ENCODE measurements at places on chromosomes 3 and 15.

DNA sequence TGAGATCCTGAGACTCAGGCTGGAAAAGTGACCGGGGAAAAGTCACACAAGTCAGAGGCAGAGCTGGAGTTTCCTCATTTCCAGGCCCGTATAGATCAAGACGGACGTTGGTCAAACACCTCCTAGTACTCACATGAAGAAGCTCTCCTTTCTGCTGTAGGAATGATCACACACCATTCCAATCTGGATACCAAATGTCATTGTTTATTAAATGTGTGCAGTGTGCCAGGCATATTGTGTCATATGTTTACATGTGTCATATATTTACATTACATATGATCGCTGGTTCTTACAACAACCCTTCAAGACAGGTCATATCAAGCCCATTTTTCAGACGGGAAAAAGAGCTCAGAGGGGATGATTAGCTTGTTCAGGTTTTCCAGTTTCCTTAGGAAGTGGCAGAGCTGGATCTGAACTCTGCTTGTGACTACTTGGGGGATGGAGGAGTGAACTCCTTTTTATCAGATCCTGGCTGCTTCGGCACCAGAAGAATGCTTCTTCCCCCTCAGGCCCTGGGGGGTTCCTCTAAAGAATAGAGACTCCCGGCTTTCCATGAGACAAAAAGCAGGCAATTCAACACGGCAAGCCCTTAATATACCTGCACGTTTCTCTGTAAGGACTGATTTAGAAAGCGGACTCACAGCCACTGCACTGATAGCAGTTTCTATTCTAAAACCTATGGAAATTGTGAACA lies 41.9 kb downstream of the FAM43A start:
- no peak for DNase-seq

DNA sequence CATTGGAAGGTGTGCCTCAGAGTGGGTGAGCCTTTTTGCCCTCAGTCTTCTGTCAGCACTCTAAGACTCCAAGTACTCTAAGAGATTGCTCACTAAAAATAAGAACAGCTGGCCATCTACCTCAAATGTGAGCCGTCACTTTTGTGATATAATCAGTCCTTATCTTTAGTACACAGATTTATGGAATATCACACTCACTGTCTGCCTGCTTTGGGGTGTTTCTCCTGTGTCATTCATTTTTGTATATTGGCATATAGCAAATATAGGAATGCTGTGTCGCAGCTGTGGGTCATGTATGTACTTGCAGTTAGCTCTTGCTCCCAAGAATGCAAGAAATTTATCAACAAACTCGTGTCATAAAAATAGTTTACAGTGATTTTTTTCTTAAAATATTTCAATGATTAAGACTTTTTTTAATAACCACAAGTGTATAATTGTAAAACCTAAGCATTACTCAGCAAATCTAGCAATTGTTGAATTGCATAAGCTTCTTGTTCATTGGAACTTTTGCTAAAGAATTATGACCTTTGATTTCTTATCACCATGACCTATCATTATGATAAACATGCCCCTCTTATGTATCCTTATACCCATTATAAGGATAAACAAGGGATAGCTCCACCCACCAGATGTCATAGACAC lies 18.8 kb downstream of the SETD5 start:
- no peak for DNase-seq

GRCh38 chr3:171815973-171816595 lies 5.8 kb upstream of the PLD1 start:
- DNase-seq, result no peak

DNA sequence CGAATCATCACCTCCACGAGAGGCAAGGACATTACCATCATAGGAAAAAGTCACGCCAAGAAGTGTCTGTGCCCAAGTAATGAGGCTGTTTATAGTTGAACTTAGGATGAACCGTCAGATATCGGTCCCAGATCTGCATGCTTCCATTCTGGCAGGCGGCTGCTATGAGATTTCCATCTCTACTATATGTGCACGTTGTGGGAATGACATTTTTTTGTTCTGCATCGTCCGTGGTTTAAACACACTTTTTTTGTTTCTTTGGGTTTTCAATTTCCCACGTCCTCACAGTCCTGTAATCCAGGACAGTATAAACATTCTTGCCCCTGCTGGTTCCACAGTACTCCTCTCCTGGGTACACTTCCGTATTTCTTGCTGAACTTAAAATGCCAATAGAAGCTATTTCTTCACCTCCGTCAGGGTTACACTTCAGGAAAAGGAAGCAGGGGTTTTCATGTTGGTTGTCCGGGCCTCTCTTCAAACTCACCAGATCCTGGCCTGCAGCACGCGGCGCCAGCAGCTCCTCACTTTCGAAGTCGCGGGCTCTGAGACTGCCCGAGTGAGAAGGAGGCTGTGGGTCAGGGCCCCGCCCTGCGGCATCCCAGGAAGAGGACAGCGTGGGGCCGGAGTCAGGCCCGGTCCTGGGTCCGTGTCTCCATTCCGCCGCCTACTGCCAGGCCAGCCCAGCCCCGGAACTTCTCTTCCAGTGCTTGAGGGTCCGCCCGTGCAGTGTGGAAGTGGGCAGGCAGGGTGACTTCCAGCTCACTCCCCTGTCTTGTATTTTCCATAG lies 9.8 kb upstream of the TM4SF4 start:
- no peak for DNase-seq

GRCh38 chr3:153429821-153430220 lies 267.8 kb downstream of the RAP2B start:
- DNase-seq, result no peak

GRCh38 chr3:50155891-50156290 lies 767 bp downstream of the SEMA3F start:
- no peak for DNase-seq

GRCh38 chr3:27626596-27627118 lies 95.5 kb downstream of the EOMES start:
- DNase-seq, result no peak

- DNase-seq, result no peak
Observed at GRCh38 chr15:73146419-73146818, 94.2 kb downstream of the NEO1 start.

GRCh38 chr3:9260305-9260704 lies 10.9 kb upstream of the SRGAP3 start:
- DNase-seq, result no peak

DNA sequence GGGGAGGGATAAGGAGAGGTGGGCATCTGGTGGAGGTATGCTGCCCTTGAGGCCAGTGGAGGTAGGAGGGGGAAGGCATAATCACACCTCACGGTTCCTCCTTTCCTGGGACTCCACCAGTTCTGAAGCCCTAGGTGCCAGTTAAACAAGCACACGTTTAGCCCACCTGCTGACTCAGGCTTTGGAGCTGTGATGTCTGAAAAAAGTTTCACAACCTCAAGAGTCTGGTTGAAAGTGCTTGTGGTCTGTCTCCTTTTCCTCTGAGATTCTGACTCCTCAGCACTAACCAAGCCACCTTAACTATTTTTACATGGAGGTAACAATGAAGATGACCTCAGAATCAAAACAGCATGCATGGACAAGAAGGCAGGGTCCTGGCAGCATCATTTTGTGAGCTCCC lies 23.0 kb downstream of the HPS3 start:
- DNase-seq, result no peak

GRCh38 chr15:91072161-91072560 lies 27.9 kb upstream of the SV2B start:
- no peak for DNase-seq

DNA sequence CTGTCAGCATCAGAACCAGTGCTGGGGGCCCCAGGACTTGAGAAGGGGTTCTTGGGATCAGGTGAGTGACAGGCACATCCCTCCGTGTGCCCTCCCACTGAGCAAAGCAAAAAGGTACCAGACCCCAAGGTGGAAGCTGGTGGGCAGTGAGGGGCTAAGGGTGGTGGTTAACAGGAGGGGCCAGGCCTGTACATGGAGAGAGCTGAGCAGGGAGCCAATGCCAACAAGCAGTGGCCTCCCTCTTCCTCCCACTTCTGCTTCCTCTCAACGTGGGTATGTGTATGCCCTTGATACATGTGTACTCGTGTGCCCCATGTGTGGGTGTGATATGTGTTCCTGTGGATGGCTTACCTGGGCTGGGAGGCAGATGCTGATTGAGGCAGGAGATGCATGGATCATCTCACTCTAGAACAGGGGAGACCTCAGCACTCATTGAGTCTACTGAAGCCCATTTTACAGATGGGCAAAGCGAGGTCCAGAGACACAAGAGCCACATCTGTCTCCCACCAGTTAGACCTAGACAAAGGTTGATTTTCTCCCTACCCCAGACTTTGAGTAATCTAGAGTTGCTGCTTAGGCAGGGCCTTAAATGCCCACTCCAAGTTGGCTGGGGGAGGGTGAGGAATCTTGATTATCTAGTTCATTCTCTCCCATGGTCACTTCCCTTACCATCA lies 945 bp downstream of the VIPR1 start:
- DNase-seq, result no peak

DNA sequence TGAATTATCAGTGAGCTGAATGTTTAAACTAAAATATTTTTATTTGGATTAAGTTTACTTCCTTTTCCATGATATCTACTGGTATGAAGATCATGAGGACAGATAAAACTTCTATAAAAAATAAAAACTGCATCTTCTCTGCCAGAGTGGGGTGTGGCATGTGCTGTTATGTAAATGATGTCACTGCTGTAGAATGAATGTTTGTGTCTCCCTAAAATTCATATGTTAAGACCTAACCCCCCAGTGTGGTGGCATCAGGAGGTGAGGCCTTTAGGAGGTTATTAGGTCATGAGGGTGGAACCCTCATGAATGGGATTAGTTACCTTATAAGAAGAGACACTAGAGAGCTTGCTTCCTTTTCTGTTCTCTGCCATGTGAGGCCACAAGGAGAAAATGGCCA lies 178.7 kb upstream of the DPH6 start:
- DNase-seq, result no peak

DNA sequence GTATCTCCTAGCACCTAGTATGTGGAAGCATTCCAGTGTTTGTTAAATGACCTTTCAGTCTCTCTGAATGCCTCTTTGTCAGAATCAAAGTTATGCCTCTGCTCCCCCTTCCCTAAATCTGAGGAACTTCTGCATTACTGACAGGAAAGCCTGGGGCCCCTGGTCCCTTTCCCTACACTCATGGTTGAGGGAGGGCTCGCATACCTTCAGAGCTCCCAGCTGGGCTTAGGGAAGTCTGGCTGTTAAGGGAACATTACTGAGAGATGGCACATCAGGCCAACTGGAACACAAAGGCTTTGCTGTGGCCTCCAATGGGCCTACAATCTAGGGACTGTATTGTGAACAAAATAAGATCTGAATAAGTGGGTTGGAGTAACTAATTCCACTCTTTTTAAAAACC lies 10.3 kb downstream of the PKM start:
- DNase-seq, result no peak

GRCh38 chr3:69542089-69542804 lies 156.4 kb upstream of the FRMD4B start:
- DNase-seq, result no peak

GRCh38 chr3:32102289-32102688 lies 4.1 kb upstream of the GPD1L start:
- DNase-seq, result no peak

- no peak for DNase-seq
Observed at GRCh38 chr3:65545429-65545828, 493.3 kb downstream of the MAGI1 start.

- DNase-seq, result peak; percentile 57
Observed at GRCh38 chr3:43994657-43995546, 246.8 kb upstream of the TOPAZ1 start.

GRCh38 chr3:16820485-16820884 lies 64.3 kb upstream of the PLCL2 start:
- no peak for DNase-seq

Data from NCI-H748 treated with DMSO at 0.1 percent for 48 hours (cell line).